Mesothelial cell of epicardium (in vitro differentiated cells): ENCODE measurements at places on chromosomes 12 and 14. TPM values are rescaled to one million over a fixed set of nuclear protein-coding genes. Genes with fewer than 3 reads are reported as not detected.

GRCh38 chr12:93699271-93700145 lies 22.3 kb downstream of the CRADD start:
- no peak for DNase-seq
- peaks cover 30% of the 10 kb centered on the region for H3K4me1 ChIP-seq
- H3K4me3 ChIP-seq, result no peak overlapping the region
- peak overlapping the region; percentile 53 for H3K27ac ChIP-seq
- no peaks in the 10 kb centered on the region for H3K36me3 ChIP-seq

GRCh38 chr12:63918800-63919300 lies 74.3 kb downstream of the SRGAP1 start:
- peaks cover 3% of the 10 kb centered on the region for H3K36me3 ChIP-seq
- peaks cover 43% of the 10 kb centered on the region for H3K4me1 ChIP-seq
- no peak overlapping the region for H3K4me3 ChIP-seq

EFS gene
- 76.8 to 82.1 TPM (median 81.2 TPM) in 3 replicates for total RNA-seq

DNA sequence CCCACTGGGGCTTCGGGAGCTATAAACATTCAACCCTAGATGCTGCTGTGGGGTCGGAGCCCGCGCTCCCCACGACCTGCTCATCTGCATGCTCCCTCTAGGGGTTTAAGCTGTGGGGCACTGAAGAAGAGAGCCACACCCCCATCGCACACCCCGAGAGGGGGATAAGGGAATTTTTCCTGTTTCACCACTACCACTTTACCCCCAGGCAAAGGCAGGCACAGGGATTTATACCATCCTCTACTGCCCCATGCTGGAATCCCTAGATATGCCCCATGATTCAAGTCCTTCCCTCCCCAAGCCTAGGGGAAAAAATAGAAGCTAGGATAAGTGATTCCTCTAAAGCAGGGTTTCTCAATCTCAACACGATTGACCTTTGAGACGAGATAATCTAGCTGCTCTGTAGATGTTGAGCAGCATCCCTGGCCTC lies 59.9 kb upstream of the CCDC60 start:
- H3K36me3 ChIP-seq, result no peaks in the 10 kb centered on the region
- no peak for DNase-seq
- H3K4me3 ChIP-seq, result no peak overlapping the region
- peaks cover 14% of the 10 kb centered on the region for H3K27me3 ChIP-seq
- H3K27ac ChIP-seq, result no peak overlapping the region
- no peaks in the 10 kb centered on the region for H3K4me1 ChIP-seq

DNA sequence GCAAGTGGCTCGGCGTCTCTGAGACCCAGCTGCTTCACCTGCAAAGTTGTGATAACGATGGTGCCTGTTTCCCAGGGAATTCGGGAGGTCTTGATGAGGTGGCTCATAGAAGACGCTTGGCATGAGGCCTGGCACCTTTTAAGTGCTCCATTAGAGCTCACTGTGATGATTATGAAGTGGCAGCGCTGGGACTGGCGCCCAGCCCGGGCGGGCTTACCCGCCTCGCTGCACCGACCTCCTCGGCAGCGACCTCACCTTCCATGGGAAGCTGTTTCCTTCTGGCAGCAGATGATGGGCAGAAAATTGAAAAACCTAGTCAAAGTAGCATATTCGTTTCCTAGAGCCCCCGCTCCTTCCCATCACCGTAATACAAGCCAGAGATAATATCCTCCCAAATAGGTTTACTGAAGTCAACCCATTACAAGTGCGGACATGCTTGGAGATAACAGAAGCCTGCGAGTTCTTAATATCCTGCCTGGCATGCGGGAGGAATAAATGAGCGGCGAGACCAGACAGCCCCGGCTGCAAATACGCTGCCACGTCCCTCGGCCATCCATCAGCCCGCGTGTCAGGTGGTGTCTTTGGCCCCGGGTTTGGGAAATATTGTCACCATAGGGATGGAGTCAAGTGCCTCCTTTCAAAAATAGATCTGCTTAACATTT lies 35.2 kb upstream of the DLK1 start:
- H3K4me1 ChIP-seq, result peaks cover 64% of the 10 kb centered on the region
- peak overlapping the region; percentile 94 for H3K27ac ChIP-seq
- no peak for DNase-seq
- H3K36me3 ChIP-seq, result no peaks in the 10 kb centered on the region
- no peaks in the 10 kb centered on the region for H3K27me3 ChIP-seq
- no peak overlapping the region for H3K4me3 ChIP-seq
